NB4 (cell line): ENCODE measurements at places on chromosomes 12 and 14.

DNA sequence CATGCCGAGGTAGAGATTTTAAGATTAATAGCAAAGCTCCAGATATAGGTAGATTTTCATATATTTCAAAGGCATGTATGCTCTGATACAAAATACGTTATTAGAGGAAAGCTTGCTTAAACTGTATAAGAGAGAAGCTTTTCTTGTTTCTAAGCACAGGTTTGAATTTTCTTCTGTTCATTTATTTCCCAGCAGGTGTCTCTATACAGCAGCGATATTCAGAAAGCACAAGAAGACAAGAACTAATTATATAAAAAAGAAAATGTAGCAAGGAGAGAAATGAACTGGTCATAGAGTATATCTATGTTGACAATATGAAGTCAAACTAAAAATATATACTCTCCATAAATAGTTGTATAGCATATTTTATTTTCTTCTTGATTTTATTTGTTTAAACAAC, 307.4 kb upstream of the NOVA1 start:
- DNase-seq, result no peak

DNA sequence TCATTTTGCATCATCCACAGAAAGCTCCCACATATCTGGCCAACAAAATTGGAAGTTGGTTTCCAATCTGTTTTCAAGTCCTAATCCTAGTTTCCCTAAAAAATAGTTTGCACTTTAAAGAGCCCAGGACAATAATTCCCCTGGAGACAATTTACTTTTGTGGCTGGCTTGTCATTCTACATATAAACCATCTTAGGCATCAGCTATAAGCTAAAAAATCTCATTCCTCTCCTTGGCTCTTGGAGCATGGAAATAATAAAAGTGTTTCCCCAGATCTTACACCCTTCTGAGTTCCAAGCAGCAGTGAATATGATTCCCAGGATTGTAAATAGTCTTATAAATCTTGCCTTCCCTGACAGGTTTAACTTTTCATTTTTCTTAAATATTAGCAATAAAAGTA, 89.1 kb upstream of the NUDT4 start:
- no peak for DNase-seq

DNA sequence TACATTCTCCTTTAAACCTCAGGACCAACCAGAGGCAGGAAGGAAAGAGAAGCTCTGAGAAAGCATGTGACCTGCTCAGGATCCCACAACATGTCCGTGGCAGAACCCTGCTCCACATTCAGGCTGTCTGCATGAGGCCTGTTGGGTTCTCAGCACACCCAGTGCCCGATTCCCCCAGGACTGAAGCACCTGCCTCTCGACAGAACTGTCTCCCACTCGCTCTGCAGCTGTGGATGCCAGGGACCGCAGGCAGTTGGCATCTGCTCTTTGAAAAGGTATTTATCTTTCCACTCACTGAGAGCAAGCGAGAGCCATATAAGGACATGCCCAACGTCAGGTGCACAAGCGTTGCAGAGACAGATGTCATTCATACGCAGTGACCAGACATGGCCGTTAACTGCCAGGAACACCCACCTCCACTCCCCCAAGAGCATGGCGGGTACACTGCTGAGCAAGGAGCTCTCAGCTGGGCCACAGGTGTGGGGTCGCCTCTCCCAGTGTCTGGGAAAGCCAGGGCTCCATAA, 18.9 kb downstream of the PITPNM2 start:
- DNase-seq, result no peak

DNA sequence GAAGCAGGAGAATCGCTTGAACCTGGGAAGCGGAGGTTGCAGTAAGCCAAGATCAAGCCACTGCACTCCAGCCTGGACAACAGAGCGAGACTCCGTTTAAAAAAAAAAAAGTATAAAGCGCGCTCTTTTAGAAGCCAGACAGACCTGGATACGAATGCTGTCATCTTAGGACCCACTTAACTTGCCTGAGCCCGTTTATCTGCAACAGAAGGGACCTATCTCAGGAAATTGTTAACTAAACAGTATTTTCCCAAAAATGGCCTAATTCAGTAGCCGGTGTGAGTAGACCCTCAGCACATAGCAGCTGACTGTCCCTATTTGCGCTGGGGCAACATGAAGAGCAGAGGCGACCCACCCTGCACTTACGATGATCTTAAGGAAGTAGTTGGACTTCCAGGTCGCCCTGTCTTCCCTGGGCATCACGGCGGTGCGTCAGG, 529 bp downstream of the RPLP0 start:
- DNase-seq, result peak; percentile 43

- DNase-seq, result no peak
These were observed 26.1 kb downstream of the OTUB2 start for GRCh38 chr14:94052199-94052598.

GRCh38 chr14:90609376-90609775, 206.9 kb downstream of the TTC7B start:
- DNase-seq, result no peak

DNA sequence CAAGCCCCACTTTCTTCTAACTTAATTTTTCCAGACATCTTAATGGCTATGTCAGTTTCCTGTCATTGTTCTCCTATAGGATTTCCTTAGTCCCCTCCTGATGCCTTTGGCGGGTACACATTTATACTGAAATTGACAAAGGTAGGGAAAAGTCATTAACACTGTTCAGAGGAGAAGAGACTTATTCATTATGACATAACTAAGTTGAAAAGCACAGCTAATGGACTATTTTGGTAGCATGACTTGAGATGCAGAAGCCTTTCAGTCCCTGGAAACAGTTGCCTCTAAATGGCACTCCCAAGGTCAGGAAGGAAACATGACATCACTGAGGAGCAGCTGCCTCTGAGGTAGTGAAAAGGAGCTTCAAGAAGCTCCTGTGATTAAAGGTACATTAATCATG, 317.5 kb upstream of the KITLG start:
- DNase-seq, result no peak

- no peak for DNase-seq
These were observed 572.7 kb upstream of the ATP2B1 start for GRCh38 chr12:90281154-90281868.

- DNase-seq, result no peak
These were observed 11.7 kb downstream of the NAV3 start for GRCh38 chr12:77842430-77842829.

DNA sequence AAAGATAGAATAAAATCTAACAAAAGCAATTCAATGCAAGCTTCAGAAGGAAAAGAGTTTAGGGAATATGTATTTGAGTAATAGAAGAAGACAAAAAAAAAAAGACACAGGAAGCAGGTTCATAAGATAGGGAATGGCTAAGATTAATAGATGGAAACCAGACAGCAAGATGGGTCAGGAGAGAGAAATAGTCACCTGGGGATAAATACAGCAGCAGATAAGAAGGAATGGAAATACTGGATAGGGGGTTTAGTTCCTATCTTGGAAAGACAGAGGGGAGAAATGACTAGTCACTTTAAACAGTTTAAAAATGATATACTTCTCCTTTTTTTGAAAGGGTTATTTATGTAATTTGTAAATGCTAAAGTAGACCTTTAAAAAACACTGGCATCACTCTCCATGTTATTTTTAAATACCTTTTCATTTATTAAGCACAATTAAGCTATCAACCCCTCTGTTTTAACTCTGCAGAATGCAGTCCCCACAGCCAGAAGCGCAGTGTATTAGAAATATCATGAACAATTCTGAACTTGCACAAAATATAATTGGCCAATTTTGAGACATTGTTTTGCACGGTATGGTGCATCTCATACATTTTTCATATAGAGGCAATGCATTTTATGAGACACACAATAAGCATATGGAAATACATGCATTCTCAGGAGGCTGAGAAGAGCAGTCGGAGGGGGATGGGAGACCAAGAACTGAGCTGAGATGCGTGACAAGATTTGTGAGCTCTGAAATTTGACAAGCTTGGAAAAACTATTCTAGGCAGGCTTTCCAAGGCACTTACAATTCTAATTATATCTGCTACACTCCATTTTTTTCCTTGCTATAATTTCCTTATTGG, 303.4 kb upstream of the PRICKLE1 start:
- DNase-seq, result no peak

DNA sequence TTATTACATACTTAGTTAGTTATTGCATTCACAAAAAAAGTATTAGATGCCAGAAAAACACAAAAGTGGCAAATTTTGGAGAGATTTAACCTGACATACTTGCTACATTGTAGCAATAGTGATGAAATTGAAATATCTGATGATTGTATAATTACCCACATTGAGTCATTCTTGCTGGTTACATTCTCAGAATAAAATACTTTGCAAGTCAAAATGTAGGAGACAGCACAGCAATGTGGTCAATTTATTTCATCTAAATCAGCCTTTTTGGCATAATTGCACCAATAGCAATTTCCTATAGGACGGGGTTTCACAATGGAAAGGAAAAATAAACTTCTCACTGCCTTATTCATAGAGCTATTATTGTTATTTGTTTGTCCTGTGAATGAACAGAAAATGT, 125.0 kb upstream of the ETV6 start:
- no peak for DNase-seq

GRCh38 chr12:11555743-11556625, 93.5 kb upstream of the ETV6 start:
- DNase-seq, result peak; percentile 80

DNA sequence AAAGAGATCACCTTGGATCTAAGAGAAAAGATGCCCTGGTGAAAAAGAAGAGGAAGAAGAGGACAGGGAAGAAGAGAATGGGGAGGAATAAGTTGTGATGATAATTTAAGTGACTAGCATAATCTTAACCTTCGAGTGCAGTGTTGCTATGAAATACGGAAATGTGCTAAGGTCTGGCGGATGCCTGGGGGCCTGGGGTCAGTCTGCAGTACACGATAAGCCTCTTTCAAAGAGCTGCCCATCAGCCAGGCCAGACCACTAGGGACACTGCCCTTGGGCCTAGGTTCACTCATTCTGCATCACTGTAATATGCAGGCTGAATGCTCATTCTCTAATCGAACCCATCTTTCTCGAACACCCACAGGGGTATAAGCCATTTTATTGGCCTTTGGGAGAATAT, 83.4 kb downstream of the PLEKHG3 start:
- DNase-seq, result no peak

DNA sequence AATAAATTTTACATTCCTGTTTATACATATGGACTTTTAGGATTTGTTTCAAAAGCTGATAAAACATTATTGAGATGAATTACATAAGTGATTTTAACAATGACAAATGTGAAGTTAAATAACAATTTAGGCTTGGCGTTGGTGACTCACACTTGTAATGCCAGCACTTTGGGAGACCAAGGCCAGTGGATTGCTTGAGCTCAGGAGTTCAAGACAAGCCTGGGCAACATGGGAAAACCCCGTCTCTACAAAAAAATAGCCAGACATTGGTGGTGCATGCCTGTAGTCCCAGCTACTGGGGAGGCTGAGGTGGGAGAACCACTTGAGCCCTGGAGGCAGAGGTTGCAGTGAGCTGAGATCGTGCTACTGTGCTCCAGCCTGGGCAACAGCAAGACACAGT, 7.4 kb downstream of the ACOT2 start:
- no peak for DNase-seq

DNA sequence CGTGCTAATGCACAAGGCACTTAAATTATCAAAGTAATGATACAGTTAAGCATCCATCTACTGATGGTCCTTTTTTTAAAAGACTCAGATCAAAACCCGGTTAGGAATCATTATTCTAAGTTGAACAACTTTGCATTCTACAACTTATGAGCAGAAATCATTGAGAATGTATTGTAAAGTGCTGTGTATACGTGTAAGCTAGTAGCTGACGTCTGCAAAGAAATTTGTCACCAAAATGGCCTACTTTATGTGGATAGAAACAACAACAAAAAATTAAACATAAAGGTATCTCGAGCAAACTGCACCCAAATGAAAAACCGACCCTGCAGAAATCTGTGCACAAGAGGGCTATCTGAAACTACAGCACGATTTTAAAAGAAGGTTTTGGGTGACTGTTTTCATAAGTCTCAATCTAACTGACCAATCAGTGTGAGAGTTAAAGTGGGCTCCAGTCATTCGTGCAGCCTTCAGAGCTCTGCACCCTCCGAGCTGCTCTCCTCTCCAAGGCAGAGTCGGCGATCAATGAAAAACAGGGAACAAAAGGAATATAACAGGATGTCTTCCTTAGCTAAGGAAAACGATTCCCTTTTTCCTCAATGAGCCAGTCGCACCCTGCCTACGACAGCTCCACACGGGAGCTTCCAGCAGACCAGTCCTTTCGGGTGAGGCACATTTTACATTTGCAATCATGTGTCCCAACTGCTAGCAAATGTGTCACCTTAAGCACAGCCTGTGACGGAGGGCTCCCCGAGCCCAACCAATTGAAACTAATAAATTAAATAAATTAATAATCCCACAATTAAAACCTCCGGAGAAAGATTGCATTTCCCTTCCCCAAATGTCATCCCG, 200.7 kb upstream of the FOXN3 start:
- DNase-seq, result no peak

DNA sequence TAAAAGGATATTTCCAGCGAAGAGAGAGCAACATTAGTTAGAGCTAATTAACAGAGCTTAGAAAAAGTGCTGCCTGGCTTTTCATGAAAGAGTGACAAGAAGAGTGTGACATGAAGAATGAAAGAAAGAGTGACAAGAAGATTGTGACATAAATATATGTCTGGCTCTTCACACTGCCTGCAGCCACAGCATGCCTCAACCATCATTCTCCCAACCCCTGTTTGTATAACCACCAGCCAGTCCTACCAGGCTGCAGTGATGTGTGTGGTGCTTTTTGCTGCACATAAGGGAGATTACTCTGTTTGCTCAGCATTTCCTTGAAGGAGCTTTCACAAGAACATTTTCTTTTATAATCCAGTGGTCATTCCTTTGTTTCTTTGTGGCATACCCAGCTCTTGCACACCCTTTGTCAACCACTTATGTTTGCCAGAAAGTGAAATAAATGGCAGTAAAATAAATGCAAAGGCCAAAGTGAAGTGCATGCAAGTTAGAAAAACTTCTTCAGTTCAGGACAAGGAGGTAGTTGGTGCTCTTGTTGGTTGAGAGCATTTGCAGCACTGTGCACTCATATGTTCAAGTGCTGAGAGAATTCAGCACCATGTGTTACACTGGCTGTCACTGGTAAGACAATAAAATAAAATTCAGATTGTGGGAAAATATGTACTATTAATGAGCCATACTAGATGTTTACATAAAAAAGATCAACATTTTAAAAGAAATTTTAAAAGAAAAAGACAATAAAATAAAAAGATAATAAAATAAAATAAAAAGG, 50.6 kb downstream of the KIF21A start:
- DNase-seq, result no peak

GRCh38 chr14:71400871-71401321, 493.6 kb downstream of the PCNX1 start:
- DNase-seq, result no peak

DNA sequence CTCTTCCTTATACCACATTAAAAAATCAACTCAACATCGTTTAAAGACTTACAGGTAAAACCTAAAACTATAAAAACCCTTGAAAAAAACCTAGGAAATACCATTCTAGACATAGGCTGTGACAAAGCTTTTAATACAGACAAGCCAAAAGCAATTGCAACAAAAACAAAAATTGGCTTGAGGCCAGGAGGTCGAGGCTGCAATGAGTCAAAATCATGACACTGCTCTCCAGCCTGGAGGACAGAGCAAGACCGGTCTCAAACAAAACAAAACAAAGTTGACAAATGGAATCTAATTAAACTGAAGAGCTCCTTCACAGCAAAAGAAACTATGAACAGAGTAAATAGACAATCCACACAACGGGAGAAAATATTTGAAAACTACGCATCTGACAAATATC, 1057.8 kb downstream of the FSCB start:
- DNase-seq, result no peak
